Lung microvascular endothelial cell (primary cell): ENCODE measurements at places on chromosomes 7 and 10.

GRCh38 chr7:96174812-96175211, 147.1 kb downstream of the SLC25A13 start:
- no peak for DNase-seq

DNA sequence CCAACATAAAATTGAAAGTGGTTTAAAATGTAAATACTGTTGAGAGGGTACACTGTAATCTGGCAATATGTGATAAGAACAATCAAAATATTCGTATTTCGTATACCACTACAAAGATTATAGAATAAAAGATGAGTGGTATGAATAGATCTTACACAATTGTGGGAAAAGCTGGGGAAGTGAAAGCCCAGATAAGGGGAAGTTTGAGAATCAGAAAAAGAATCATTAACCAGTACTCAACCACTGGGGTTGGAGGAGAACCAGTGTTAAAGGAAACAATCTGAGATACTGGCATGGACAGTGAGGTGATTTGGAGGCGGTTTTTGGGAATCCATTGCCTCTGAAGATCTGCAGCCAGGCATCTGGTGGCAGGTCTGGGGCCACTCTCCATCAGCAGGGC, 59.7 kb upstream of the CDK14 start:
- no peak for DNase-seq

- peak; percentile 38 for DNase-seq
These were observed 80.1 kb upstream of the EMX2 start for GRCh38 chr10:117462424-117462792.

DNA sequence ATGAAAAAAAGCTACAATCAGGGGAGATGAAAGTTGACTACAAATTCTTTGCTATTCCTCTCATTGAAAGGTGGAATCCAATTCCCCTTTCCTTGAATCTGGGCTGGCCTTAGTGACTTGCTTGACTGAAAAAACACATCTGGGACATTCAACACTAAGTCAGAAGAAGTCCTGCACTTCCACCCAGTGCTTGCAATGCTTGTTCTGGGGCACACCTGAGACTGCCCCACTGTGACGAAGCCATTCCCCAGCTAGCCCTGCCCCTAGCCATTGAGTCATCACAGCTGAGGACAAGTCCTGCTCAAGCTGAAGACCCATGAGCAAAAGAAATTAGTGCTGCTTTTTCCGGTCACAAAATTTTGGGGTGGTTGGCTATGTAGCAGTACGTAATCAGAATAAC, 19.2 kb upstream of the GRID1 start:
- DNase-seq, result no peak

DNA sequence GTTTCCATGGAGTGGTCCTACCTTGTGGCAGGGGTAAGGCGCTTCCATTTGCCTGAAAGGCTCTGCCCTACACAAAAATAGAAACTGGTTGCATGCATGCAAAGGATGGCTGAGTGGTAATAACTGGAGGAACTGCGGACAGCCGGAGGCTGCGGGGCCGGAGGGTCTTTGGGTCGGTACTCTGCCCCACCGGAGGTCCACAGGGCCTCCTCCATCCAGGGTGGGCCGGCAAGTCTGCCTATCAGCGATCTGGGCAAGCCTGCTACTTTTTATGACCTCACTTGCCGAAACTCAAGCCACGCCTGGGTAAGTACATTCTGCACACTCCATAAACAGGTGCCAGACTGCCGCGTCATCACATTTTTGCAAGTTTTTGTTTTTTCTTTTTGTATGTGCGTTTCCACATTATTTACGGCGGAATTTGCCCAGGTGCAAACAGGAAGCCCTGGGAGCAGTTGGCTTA, 30.0 kb downstream of the TACC2 start:
- no peak for DNase-seq

- DNase-seq, result no peak
These were observed 1.9 kb downstream of the TMEM229A start for GRCh38 chr7:124030964-124031363.

DNA sequence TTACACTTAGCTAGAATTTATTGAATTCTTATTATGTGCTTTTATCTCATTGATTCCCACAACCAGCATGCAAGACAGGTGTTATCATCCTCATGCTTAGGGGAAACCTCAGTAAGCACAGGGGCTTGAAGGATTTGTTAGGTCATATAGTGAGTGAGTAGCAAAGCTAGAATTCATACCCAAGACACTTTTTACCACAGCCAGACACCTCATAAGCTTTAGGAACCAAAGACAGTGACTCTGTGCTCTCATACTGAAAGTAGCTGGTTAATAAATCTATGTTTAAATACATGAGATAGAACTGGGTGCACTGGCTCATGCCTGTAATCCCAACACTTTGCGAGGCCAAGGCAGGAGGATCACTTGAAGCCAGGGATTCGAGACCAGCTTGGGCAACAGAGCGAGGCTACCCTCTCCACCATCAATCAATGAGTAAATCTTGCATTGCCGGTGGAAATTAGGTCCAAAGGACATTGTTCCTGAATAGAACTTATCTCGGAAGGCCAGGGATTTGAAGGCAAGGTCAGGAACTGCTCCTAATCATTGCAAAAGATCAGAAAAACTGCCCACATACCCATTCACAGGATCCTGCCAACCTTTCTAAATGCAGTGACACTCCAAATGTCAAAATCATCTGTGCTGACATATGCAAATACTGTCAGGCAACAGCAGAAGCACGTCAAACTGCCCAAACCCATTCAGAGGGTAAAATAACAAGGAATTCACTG, 523.5 kb downstream of the PARD3 start:
- no peak for DNase-seq

GRCh38 chr7:519484-520390, at the start of gene PDGFA:
Gene PDGFA (minus strand): TSS chr7:519846. CDS start chr7:519001, 845 bp downstream.
- DNase-seq, result peak; percentile 74

- DNase-seq, result no peak
These were observed 12.7 kb downstream of the CCDC136 start for GRCh38 chr7:128804484-128804883.

GRCh38 chr7:51019191-51019844, 236.6 kb upstream of the GRB10 start:
- no peak for DNase-seq

- no peak for DNase-seq
These were observed 9.3 kb downstream of the RASGEF1A start for GRCh38 chr10:43257347-43258210.

DNA sequence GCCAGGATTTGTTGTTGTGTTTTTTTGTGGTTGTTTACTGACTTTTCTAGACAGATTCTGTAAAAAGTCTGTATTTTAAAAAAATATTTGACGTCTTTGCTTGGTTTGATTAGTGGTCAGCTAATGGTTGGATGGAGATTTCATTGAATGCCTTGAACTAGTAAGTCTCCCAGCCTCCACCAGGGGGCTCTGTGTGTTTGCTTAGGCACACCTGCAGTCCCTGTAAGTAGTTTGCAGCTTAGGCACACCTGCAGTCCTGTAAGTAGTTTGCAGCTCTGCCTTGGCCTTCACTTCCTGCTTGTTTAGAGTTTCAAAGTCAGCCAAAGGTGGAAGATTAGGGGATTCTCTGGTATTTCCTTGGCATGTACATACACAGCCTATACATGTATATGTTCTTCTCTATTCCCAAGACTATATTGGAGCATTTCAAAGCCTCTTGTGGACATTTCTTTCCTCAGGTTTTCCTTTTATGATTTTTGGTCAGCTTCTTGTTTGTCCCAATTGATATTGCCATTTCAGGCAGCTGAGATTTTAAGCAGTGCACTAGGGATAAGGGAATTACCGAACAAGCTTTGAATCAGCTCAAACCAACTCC, 101.6 kb downstream of the CCSER2 start:
- DNase-seq, result peak; percentile 73

DNA sequence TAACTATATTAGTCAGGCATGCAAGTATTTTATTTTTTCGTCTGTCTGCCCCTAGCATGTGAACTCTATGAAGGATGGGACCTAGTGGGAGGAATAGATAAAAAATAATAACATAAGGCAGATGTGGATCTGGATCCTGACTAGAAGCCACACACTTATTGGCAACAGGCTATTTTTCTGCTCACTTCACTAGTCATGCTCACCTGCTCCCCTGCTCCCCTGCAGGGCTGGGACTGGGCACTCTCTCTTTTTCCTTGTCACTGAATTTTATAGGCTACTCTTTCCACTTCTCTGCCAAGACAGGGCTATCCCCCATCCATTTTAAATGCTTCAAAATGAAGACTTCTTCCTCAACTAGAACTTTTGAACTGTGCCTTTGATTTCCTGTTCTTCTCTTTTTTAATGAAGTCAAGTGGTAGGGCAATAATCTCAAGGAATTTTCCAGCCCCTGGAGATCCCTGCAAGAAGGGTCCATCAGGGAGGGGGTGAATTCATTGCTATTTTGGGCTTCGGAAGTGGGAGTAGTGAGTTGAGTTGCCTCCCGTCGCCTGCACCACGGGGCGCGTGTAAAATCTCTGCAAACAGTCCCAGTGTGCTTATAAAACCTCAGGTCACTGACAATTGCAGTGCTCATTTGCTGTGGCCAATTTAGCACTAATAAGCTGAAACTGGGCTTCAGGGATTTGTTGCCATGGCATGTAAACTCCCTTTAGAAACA, 156.7 kb upstream of the NPVF start:
- DNase-seq, result no peak

DNA sequence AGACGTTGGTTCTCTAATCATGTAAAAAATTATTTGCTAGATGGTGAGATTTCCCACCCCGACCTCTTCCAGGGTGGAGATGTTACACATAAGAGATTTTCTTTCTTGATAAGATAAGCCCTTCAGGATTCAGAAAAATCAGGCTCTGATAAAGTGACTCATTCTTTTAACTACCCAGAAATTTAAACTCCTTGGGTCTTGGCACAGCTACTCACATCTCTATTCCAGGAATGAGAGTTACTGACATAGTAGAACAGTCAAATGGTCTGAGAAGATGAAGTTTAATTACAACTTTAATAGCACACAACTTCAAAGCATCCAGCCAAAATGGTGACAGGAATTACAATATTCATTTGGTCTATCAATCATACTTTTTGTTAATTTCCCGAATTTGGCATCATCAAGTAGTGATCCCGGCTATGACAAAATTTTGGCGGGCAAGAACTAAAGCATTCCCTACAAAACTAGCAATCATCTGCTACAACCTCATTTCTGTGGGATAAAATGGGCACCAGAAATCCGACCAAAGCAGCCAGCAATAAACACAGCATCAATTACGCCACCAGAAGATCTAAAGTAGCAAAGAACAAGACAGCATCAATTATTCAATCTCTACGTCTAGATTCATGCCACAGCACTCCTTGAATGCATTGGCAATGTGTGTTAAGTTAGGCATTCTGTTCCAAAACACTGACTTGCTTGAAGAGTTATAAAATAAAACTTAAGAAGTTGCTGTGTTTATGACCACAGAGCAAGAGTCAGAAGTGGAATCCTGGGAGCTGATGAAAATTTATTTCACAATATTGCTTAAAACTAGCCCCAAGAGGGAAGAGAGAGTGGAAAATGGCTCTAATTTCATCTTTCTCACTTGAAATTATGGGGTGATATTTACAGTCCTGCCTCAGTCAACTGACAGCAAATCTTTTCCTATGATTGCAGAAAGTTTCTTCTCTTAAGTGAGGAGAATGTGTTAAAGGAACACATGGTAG, 565.7 kb upstream of the ANKRD30A start:
- no peak for DNase-seq

- DNase-seq, result no peak
These were observed 675.5 kb downstream of the XPNPEP1 start for GRCh38 chr10:109247814-109248213.

DNA sequence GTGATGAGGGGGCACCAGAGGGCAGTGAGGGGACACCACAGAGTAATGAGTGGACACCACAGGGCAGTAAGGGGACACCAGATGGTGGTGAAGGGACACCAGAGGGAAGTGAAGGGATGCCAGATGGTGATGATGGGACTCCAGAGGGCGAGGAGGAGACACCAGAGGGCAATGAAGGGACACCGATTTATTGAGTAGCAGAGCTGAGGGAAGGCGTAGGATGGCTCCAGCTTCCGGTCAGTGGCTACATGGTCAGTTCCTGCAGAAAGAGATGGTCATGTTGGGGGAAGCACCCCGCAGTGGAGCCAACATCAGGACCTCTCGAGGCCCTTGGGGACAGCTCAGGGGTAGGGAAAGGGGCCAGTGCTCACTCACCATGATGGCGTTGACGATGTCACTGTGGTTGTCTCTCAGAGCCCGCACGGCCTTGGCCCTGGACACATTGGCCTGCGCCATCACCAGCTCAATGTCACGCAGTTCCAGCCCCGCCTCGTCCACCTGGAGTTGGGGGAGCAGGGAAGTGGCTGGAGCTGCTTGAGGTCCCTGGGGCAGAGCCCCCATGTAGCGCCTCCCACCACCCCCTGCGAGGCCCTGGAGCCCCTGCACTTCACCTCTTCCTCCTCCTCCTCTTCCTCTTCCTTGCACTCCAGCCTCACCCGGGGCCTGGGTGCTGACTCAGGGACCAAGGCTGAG, 8.4 kb downstream of the NACAD start:
- no peak for DNase-seq

GRCh38 chr7:114670676-114671075, 251.2 kb upstream of the MDFIC start:
- no peak for DNase-seq

- DNase-seq, result no peak
These were observed 315.5 kb downstream of the RPS24 start for GRCh38 chr10:78349165-78349516.

DNA sequence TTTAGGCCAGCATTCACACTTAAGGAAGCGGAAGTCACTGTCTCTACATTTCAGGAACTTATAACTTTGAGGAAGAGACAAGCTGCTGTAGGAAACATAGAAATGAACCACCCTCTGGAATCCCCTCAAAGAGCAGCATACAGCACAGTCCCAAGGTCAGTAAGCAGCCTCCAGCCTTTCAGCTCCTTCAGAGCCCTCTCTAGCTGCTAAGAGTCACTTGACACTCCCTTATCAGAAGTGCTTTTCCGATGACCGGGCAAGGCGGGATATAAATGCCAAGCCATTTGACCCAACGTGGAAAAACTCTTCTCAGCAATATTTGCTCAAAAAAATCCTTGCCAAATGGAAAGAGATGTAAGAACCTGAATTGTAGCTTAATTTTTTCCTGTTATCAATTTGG, 1284.3 kb downstream of the XPNPEP1 start:
- DNase-seq, result no peak

DNA sequence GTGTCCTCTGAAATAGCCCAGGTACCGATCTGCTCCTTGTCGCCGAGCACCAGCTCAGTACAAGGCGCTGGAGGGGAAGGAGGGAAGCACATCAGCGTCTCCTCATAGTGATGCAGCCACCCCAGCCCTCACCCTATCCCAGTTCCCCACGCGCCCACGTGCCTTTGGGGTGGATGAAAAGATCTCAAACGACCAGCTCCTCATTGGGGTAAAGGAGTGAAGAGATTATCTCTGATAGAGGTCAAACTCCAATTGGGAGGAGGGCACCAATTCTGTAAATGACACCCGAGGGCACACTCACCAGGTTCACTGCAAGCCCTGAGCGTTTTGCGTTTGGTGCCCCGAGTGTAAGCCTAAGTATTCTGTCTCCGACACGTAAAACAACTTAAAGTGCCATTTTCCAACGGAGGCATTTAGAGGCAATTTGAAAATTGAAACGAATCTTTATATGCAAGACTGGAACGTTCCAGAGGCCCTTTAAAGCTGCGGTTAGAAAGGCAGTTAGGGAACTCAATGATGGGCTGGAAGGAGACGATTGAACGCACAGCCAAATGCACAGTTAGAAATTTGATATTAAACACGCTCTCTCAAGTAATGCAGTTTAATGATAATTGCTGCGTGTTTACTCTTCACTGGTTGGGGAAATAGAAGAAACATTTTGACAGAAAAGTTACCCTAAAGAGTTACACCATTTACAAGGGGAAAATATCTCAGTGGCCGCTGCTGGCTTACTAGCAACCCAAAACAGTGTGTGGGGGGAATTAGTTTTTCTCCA, 8.9 kb upstream of the EMX2 start:
- DNase-seq, result no peak

GRCh38 chr10:27599546-27599945, 95.4 kb downstream of the RAB18 start:
- no peak for DNase-seq
